Stimulated activated CD4-positive, alpha-beta T cell treated with anti-CD3 and anti-CD28 coated beads, Interleukin-1b, Interleukin-23, amount 100 ng/mL, for 1 hour (primary cell): ENCODE measurements at places on chromosomes 2 and 18.

DNA sequence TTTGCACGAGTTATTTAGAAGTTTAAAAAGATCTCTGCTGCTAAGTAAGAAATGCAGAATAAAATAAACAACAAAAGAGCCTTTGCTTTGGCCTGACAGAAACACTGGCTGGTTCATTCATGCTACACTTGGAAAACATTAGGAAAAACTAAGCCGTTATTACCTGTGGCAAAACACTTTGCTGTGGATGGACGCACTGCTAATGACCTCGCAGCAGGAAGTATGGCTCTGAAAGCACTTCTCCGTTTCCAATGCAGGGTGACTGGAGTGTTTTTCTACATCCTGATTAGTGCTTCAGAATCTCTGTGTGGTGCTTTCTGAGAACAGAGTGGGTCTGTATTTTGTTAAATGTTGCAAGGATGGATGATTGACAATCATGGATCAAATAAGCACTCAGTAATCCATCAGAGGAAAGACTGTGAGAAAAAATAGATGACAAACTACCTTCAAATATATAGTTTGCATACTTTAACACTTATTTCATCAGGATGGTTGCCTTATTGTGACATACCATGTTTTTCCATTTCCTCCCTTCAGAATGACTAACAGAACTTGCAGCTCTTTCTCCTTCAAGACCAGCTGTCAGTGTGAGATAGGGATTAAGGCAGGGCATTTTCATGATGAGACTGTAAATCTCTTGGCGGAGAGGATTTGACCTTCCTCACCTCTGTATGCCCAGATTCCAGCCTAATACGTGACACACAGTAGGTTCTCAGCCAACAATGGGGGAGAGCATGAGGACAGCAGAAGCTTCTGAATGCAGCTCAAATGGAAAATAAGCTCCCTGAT is 38.0 kb downstream of the LINC00305 start:
- DNase-seq, result no peak

DNA sequence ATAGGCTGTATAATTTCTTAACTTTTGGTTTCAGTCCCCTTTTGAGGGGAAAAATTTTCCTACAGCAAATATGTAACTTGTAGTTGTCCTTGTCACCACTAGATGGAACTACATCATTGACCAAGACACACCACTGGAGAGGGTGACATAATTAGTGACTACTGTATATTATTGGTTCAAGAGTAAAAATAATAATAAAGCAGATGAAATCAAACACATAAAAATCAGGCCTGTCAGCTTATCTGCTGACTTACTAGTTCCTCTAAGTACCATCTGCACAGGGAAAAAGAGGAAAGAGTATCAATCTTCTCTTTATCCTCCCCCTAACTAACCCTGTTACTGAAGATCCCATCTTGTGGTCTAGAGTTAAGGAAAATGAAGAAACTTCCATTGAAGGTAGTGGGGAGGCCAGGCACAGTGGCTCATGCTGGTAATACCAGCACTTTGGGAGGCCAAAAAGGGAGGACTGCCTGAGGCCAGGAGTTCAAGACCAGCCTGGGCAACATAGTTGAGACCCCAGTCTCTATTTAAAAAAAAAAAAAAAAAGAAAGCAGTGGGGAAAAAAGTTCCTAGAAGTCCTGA is 29.6 kb upstream of the ENOSF1 start:
- DNase-seq, result no peak

- DNase-seq, result no peak
These were observed 40.7 kb upstream of the TANK start for GRCh38 chr2:161119483-161119882.

DNA sequence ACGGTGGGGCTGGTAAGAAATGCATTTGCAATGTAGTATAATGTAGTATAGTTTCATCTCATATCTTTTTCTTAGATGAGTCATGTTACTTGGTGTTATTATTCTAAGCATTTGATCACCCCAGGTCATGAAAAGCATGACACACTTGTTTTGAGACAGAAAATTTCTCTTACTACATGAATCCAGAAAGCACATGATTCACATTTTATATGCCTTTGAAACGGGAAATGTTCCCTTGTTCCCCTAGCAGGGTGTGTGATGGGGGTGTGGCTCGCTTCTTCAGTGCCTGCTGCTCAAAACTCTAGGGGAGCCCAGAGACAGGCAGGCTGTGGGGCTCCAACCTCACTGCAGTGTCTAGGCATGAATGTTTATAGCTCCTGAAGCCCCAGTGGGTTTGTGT is 116.0 kb upstream of the RAB27B start:
- no peak for DNase-seq

GRCh38 chr2:95349568-95350322 is 52.6 kb downstream of the KCNIP3 start:
- no peak for DNase-seq

- DNase-seq, result no peak
These were observed 14.2 kb downstream of the LIMS2 start for GRCh38 chr2:127661072-127661649.

DNA sequence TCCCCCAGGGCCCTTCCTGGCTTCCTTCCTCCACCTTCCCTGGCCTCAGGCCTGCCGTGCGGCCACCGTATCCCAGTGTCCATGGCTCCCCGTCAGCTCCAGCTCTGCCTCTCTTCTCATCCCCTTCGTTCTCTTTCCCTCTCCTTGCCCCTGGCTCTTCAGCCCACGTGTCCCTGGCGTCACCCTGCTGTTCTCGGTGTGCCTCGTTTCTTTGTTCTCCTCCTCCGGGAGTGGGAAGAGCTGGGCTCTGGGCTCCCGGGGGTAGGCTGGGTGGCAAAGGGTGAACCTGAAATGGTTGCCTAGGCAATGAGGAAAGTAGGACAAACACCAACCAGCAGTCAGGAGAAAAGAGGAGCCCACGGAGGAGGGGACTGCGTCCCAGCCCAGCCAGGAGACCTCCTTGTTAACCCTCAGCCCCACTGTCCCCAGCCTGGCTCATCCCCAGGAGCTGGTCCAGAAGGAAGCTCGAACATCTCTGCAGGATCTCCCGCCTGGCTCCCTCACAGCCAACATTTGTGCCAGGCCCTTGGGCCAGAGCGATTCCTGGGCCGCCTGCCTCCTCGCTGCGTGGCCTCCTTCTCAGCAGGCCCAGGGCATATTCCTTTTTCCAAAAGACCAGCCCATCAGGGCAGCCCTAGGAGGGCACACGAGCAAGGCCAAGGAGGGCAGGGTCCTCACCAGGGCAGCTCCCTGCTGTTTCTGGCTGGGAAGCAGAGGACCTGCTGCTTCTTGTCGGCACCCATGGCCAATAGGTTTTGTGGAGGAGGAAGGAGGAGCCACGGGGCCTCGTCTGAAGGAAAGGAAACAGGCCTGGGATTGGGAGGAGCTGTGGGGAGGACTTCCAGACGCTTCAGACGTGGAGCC is 30.9 kb upstream of the DNMT3A start:
- no peak for DNase-seq

- DNase-seq, result no peak
These were observed 69.4 kb downstream of the AGAP1 start for GRCh38 chr2:235563056-235563910.

GRCh38 chr2:60476206-60476954 is 77.1 kb downstream of the BCL11A start:
- no peak for DNase-seq

- no peak for DNase-seq
These were observed 152.3 kb downstream of the ZBTB7C start for GRCh38 chr18:48256848-48257247.

- DNase-seq, result no peak
These were observed 2.0 kb downstream of the IL1R2 start for GRCh38 chr2:101993772-101994171.

GRCh38 chr2:198890490-198890889 is 567.2 kb downstream of the SATB2 start:
- no peak for DNase-seq

- DNase-seq, result no peak
These were observed 316.3 kb downstream of the AGPS start for GRCh38 chr2:177708660-177709444.

GRCh38 chr2:36351291-36351690 is 4.3 kb upstream of the CRIM1 start:
- no peak for DNase-seq

DNA sequence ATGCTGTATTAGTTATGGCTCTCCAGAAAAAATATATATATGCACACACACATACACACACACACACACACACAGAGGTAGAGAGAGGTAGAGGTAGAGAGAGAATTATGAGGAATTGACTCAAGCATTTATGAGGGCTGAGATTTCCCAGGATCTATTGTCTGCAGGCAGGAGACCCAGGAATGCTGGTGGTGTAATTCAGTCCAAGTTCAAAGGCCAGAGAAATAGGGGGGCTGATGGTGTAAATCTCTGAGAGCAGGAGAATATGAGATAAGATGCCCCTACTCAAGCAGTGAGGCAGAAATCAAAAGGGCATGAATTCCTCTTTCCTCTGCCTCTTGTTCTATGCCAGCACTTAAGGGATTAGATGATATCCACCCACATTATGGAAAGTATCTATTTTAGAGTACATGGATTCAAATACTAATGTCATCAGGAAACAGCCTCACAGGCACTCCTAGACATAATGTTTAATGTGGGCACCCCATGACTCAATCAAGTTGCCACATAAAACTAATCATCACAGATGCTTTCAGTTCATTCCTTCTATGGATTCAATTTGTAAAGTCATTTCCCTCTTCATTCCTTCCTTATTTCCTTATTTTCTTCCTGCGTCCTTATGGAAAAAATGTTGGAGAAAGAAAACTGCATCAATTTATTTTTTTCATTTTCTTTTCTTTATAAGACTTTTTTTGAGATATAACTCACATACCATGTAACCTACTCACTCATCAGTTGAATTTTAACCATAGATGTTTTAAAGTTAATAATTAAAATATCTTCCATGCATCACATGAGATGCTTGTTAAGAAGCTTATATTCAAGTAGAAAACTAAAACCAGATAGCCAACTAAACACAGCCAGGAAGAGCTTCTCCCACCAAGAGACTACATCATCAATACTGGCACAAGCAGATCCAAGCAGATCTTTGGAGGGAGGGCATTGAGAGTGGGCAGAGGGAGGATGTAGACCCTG is 406.2 kb downstream of the MBD2 start:
- no peak for DNase-seq

GRCh38 chr2:44061876-44062275 is 66.1 kb upstream of the LRPPRC start:
- no peak for DNase-seq

DNA sequence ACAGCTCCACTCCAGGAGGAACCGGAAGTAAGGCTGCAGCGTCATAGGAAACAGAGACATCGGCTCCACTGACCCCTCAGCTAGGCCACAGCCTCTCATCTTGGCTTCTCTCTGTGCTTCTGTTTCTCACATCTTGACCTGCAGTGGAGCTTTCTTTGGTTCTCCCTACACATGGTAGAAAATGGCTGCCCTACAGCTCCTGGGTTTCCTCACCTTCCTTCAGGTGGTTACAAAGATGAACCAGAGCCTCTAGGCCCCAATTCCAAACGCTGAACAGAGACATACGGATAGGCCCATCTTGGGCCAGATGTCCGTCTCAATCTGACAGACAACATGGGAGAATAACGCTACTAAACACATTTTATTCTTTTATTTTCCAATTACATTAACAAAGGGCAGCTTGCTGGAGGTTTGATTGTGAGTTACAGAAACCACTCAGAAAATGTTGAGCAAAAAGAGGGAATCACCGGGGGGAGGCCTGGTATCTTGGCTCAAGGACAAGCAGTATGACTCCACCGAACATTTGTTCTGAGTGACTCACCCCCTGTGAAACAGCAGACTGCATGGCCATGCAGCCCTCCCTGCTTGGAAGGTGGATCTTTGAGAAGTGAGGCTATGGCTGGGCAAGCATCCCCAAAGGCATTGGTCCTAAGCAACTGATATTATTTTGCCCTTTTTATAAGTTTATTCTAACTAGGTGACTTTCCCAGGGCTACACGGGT is 303.5 kb downstream of the CDCA7 start:
- no peak for DNase-seq

DNA sequence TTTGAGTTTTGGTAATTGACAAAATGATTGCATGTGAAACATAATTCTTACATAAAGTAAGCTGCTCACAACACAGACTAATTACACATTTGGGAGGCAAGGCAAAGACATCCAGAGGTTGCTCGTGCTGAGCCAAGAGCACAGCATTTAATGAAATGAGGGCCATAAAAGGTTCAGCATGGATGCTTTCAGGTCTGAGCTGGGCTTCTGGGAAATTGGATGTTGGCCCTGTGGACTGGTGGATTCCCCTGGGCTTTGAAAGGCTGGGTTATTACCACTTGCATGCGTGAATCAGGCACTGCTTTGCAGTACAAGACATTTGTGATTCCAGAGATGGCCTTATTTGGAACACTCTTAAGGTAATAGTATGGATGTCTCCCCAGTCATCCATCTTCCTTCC is 533.5 kb upstream of the NRP2 start:
- DNase-seq, result no peak

- no peak for DNase-seq
These were observed 47.8 kb downstream of the FAM168B start for GRCh38 chr2:131045286-131046027.

- DNase-seq, result no peak
These were observed 105.3 kb upstream of the UGP2 start for GRCh38 chr2:63736354-63736753.
